CD4-positive, alpha-beta memory T cell (primary cell): ENCODE measurements at places on chromosomes 16 and 17.
A peak's percentile ranks its signal among the peaks of the same experiment; 100 is the strongest.

DNA sequence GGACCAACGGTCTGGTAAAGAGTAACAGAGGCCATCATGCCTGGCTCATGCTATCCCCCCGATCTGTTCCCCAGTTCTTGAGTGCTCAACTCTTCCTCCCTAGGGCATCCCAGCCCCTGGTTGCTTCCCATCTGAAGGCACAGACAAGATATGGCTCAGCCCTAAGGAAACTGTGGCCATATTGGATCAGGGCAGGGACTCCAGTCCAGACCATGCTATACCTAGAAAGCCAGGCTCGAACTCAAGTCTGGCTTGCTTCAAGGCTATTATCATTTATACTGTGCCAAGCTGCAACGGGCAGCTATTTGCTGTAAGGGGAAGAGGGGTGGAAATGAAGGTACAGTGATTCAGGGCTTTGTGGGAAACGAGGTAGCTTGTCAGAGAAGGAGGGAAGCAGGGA, 2.8 kb downstream of the UBTF start:
- no peak for DNase-seq

GRCh38 chr16:83095941-83096692, 469.3 kb downstream of the CDH13 start:
- DNase-seq: no peak

- DNase-seq: no peak
These were observed 1216.3 kb upstream of the GOT2 start for GRCh38 chr16:59950431-59950830.

GRCh38 chr17:7560172-7561027, 1.3 kb upstream of the SENP3 start:
- DNase-seq: no peak

GRCh38 chr17:28368915-28369683, 1.0 kb downstream of the VTN start:
- DNase-seq: no peak

GRCh38 chr16:1363501-1364041, 11.8 kb downstream of the GNPTG start:
- DNase-seq: peak; percentile 68

DNA sequence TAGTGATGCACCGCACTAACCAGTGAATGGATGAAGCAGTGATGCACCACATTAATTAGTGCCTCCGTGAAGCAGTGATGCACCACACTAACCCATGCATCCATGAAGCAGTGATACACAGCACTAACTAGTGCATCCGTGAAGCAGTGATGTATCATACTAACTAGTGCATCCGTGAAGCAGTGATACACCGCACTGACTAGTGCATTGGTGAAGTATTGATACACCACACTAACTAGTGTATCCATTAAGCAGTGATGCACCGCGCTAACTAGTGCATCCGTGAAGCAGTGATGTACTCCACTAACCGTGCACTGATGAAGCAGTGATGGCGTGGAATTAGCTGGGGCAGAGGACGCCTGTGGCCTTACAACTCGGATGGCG, 80.6 kb upstream of the NKD1 start:
- DNase-seq: no peak

DNA sequence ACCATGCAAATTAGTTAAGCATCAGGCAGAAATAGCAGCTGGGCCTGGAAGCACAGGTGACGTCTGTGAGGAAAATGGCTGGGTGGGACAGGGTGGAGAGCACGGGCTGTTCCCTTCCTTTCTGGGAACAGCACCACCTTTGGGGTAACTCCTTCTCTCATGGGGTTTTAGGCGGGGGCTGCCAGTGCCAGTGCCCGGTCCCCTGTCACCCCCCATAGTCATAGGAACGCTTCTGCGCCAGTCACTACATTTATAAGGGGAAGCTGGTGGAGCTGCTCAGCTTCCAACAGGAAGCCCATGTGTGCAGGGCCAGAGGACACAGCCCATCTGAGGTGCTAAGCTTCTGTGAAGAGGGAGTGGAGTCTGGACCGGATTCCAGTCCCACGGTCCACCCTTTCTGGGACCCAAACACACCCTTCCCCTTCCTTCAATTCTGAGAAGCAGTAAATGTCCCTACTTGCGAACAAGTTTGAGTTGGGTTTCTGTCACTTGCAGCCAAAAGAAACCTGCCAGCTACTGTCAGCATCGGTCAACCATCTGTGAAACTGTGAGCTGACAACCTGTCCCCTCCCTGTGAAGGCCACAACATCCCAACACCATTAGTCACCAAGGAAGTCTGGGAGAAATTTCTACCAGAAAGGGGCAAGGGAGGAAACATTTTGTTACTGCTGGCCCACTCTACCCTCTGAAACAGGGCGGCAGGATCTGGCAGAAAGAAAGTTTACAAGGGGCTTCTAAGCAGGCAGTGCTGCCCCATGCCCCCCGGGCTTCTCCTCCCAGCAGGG, 86.0 kb upstream of the AMZ2 start:
- DNase-seq: no peak

GRCh38 chr17:61260071-61260797, 139.4 kb upstream of the TBX2 start:
- no peak for DNase-seq

GRCh38 chr16:11672206-11673090, 4.2 kb downstream of the SNN start:
- peak; percentile 65 for DNase-seq

- no peak for DNase-seq
These were observed 137.9 kb upstream of the GSE1 start for GRCh38 chr16:85475233-85475632.

DNA sequence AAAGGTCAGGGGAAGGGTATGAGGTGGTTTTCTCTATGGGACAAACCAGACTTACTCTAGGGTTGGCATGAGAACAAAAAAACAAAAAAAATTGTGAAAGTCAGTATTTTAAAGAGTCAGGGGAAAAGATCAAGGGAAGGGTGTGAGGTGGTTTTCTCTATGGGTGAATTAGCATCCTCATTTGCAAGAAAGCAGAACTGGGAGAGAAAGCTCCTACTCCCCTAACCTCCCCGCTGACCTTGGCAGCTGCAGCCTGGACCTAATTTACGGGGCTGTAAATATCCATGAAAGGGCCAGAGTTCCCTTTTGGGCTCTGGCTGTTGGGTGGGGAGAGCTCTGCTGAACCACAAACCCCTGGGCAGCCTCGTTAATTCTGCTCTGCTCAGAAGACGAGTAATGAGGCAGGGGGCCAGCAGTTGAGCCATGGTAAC, 10.6 kb downstream of the RHBDL3 start:
- DNase-seq: no peak

- DNase-seq: no peak
These were observed 29.7 kb upstream of the KRT17 start for GRCh38 chr17:41653892-41654677.

- no peak for DNase-seq
These were observed 245 bp downstream of the TMEM256 start for GRCh38 chr17:7403727-7403976.

- no peak for DNase-seq
These were observed 117.7 kb upstream of the WSCD1 start for GRCh38 chr17:5952518-5952917.

DNA sequence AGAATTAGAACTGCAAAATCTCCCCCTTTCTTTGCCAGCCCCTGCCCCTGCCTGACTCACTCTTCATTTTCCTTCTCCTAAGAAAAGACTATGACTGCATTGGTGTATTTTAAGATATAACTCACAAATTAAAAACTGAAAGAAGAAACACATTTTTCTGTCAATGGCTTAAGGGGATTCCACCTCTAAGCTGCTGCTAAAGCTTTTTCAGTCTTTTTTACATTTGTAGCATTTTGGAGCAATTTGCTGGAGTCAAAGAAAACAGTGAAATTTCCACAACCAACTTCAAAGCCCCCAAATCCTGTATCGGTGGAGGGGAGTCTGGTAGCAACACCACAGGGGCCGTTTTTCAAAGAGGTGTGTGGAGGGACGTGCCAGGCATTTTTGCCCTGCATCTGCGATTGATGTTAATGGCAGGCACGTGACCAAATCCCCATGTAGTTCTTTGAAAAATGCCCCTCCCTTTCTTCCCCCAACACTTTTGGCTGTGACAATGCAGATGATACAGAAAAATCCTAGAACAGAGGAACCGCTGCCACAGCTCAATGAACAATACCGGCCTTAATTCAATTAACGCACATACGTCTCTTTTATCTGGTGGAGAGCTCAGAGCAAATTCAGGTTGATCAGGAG, 28.5 kb downstream of the MAF start:
- DNase-seq: no peak
